ENCODE measurements at places on chromosomes 3 and 15. TPM values are rescaled to one million over a fixed set of nuclear protein-coding genes. Genes with fewer than 3 reads are reported as not detected.

TM4SF1 gene
- not detected for polyA plus RNA-seq

CDCP1 gene
- polyA plus RNA-seq: not detected

DAPK2 gene
- polyA plus RNA-seq: 8.3 TPM

ALS2CL gene
- 1.0 TPM for polyA plus RNA-seq

CNTN6 gene
- polyA plus RNA-seq: not detected

MAGEL2 gene
- not detected for polyA plus RNA-seq

GOLGA8N gene
- 4.4 TPM for polyA plus RNA-seq

TXNRD3 gene
- polyA plus RNA-seq: 0.15 TPM

PARP3 gene
- polyA plus RNA-seq: 29.7 TPM

CHMP2B gene
- polyA plus RNA-seq: 34.5 TPM

OXTR gene
- polyA plus RNA-seq: 0.14 TPM

CPLX3 gene
- 0.60 TPM for polyA plus RNA-seq

Measured in B cell (primary cell).